Endothelial cell of umbilical vein (primary cell): ENCODE measurements at places on chromosomes 4 and X. TPM values are rescaled to one million over a fixed set of nuclear protein-coding genes. Genes with fewer than 3 reads are reported as not detected.
A peak's percentile ranks its signal among the peaks of the same experiment; 100 is the strongest.

MSL3 gene
- 52.6 and 54.2 TPM in 2 replicates for total RNA-seq

BTC gene
- total RNA-seq: not detected in 2 replicates

HAND2 gene
- total RNA-seq: not detected in 2 replicates

FRMD7 gene
- total RNA-seq: not detected in 2 replicates

GPC3 gene
- not detected in 2 replicates for total RNA-seq

TMEM31 gene
- not detected in 2 replicates for total RNA-seq

CXCL9 gene
- not detected in 2 replicates for total RNA-seq

WDR17 gene
- total RNA-seq: 0.42 TPM in 1 of 2 replicates, not detected in the other

UGT2B10 gene
- total RNA-seq: not detected in 2 replicates

GRCh38 chr4:20422398-20422797, 170.7 kb downstream of the SLIT2 start:
- H3K27me3 ChIP-seq: no peaks in the 10 kb centered on the region
- H3K4me3 ChIP-seq: no peak overlapping the region
- no peaks in the 10 kb centered on the region for H3K36me3 ChIP-seq
- H3K27ac ChIP-seq: no peak overlapping the region

DNA sequence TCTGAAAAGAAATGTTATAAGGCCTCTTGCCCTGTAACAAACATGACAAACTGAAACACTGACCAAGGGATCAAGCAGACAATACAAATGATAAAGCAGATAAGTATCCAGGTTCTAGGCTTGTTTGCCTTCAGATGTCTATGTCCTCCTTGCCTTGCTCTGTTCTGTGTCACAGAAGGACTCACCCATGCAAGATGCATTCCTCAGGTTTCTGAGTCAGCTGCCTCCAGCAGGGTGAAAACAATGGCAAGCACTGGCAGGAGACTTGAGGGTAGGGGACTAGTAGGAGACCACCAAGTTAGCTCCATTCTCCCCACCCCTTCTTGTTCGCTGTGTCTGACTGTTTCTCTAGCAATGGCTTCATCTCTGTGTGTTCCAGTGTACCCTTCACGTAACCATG, 76.6 kb upstream of the CXXC4 start:
- no peaks in the 10 kb centered on the region for H3K36me3 ChIP-seq
- no peaks in the 10 kb centered on the region for H3K4me1 ChIP-seq
- H3K27ac ChIP-seq: no peak overlapping the region
- no peak for DNase-seq
- H3K4me3 ChIP-seq: no peak overlapping the region

DNA sequence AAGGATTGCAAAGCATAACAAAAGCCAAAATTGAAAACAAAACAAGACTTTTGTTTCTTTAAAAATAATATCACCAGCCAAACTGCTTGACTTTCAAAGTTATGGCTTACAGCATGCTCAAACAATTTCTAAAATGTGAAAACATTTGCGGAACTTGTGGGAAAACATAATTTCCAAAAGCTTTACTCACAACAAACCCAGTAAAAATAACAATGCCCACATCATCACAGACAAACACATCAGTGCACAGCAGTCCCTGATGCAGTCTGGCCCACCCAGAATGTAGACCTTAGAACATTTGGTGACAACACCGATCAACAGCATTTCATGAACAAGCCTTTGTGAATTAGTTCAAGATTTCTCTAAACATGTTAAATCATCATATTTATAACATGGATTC, 98.9 kb downstream of the ARHGAP6 start:
- no peaks in the 10 kb centered on the region for H3K36me3 ChIP-seq
- no peak for DNase-seq
- no peak overlapping the region for H3K4me3 ChIP-seq
- H3K4me1 ChIP-seq: no peaks in the 10 kb centered on the region

DNA sequence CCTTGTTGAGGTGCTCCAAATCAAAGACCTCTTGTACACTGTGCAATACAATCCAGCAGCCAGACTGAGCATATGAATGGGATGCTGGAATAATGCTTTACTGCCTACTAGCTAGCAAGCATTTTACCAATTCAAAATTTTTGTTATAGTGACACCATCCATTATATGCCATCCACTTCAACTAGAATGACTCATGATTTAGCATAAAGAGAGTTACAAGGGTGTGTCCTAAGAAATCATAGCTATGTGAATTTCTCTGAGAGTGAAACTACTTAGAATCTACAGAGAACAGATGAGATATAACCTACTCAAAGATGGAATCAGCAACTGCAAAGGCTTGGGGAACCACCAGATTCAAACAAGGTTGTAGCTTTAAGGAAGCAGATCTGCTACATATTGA, 221.9 kb downstream of the LHFPL1 start:
- no peaks in the 10 kb centered on the region for H3K27me3 ChIP-seq
- H3K4me3 ChIP-seq: no peak overlapping the region
- H3K36me3 ChIP-seq: no peaks in the 10 kb centered on the region
- DNase-seq: no peak
- H3K4me1 ChIP-seq: no peaks in the 10 kb centered on the region
- H3K27ac ChIP-seq: no peak overlapping the region

DNA sequence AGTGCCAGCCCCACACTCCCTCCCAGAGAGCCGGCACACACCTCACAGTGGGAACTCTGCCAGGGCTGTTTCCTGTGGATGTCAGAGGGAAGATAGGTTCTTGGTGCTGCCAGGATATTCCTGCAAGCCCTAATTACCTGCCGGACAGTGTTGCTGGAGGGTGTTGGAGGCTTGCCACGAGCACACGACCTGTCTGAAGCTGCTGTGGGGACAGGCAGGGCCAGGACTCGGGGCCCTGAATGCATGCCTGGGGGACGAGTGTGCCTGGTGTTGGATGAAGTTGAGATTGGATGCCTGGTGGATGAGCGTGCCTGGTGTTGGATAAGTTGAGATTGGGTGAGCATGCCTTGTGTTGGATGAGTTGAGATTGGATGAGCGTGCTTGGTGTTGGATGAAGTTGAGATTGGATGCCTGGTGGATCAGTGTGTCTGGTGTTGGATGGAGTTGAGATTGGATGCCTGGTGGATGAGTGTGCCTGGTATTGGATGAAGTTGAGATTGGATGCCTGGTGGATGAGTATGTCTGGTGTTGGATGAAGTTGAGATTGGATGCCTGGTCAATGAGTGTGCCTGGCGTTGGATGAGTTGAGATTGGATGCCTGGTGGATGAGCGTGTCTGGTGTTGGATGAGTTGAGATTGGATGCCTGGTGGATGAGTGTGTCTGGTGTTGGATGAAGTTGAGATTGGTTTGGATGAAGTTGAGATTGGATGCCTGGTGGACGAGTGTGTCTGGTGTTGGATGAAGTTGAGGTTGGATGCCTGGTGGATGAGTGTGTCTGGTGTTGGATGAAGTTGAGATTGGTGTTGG, 23.2 kb upstream of the UVSSA start:
- H3K27ac ChIP-seq: no peak overlapping the region
- no peaks in the 10 kb centered on the region for H3K27me3 ChIP-seq
- peaks cover under 1% of the 10 kb centered on the region for H3K4me1 ChIP-seq
- no peak for DNase-seq
- H3K4me3 ChIP-seq: no peak overlapping the region

DNA sequence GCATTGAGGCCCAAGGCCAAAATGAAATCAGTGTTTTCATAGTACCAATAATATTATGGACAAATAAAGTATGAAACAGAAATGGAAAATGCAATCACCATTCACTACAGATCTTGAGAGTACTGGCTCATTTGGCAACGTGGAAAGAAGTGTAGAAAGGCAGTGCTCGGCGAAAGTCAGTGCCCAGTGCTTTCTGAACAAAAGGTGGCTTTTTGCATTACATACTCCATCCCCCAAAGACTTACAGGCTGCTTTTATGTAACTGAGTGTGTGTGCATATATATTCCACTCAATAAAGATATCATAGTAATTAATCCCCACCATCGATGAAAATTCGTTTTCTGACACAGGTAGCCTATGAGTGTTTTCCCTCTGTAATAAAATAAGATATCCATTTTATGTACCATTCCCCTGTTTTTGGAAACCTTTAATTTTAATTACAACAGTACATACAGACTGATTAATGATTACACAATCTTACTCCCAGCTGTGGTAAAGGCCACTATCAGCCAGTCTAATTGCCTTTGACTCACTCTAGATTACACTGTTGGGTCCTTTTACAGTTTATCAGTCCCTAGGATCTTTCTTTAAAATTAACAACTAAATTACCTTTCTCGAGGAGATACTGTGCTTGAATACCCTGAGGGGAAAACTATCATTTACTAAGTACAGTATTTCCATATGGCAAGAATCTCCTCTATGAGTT, 65.9 kb downstream of the MAD2L1 start:
- no peaks in the 10 kb centered on the region for H3K36me3 ChIP-seq
- no peak overlapping the region for H3K27ac ChIP-seq
- H3K27me3 ChIP-seq: no peaks in the 10 kb centered on the region
- no peak overlapping the region for H3K4me3 ChIP-seq
- no peak for DNase-seq

GRCh38 chr4:41940834-41941233, 5.6 kb downstream of the TMEM33 start:
- no peaks in the 10 kb centered on the region for H3K27me3 ChIP-seq
- H3K4me3 ChIP-seq: no peak overlapping the region
- peaks cover 2% of the 10 kb centered on the region for H3K36me3 ChIP-seq
- H3K4me1 ChIP-seq: peaks cover 13% of the 10 kb centered on the region
- H3K27ac ChIP-seq: no peak overlapping the region
- no peak for DNase-seq

GRCh38 chr4:144223149-144223548, 82.6 kb upstream of the GYPA start:
- no peaks in the 10 kb centered on the region for H3K4me1 ChIP-seq
- DNase-seq: no peak
- no peaks in the 10 kb centered on the region for H3K36me3 ChIP-seq
- H3K4me3 ChIP-seq: no peak overlapping the region
- no peak overlapping the region for H3K27ac ChIP-seq

DNA sequence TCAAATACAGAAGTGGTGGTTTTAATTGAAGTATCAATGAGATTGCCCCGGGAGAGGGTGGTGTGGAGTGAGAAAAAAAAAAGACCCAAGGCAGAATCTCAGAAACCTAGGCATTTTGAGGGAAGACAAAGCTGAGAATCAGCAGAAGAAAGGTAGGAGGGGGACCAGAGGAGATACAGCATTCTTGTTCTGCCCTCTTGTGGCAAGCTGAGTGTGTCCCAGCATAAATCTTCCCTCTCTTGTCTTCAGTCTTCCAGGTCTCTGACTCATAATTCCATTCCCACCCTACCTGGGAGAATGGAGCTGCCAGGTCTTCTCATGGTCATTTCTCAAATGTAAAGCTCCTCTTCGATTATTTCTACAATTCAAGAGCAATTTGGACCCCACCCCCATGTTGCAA, 32.7 kb upstream of the MAGED1 start:
- no peaks in the 10 kb centered on the region for H3K4me1 ChIP-seq
- DNase-seq: peak; percentile 22
- H3K27me3 ChIP-seq: no peaks in the 10 kb centered on the region
- H3K36me3 ChIP-seq: no peaks in the 10 kb centered on the region
- no peak overlapping the region for H3K27ac ChIP-seq

DNA sequence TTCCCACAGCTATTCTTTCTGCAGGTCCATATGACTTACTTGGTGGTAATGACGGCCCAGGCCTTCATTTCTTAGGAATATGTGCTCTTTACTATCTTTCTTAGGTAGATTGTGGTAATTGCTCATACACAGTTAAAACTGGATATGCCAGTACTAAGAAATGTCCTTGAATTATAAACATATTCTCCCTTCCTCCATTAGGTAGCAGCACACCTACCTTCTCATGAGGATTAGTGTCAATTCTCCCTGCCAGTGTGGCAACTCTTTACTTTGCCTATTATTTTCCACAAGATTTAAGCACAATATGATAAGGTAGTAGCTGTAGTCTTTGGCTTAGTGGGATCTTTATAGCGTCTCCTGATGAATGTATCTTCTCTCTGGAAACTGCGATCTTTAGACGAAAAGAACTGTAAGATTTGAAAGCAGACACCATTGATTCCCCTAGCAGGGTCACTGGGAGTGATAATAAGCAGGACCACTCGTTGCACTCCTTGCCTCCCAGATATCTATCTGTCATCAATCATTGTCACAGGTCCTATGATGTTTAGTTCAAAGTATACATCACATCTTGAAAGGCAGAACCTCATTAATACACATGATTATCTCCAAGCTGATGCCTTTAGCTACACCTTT, 1240.7 kb downstream of the C4orf33 start:
- DNase-seq: peak; percentile 44
- no peaks in the 10 kb centered on the region for H3K27me3 ChIP-seq
- H3K4me3 ChIP-seq: no peak overlapping the region
- no peaks in the 10 kb centered on the region for H3K4me1 ChIP-seq

DNA sequence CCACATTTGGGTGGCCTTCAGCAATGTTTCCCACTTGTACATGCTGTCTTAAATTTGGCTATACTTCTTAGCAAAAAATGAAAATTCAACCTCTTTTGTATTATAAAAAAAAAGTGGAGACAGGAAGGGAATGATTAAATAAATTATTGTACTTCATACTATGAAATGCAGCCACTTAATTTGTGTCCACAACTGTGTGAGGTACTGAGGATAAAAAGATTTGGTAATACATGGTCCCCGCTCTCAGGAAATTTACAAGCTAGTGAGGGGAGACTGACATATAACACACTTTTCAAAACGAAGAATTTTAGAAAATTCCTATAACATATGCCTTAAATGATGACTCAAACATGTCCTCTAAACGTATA, 105.0 kb downstream of the HNRNPD start:
- H3K36me3 ChIP-seq: no peaks in the 10 kb centered on the region
- no peak for DNase-seq
- H3K27me3 ChIP-seq: peaks cover 3% of the 10 kb centered on the region
- no peak overlapping the region for H3K27ac ChIP-seq
- H3K4me1 ChIP-seq: no peaks in the 10 kb centered on the region
- no peak overlapping the region for H3K4me3 ChIP-seq

DNA sequence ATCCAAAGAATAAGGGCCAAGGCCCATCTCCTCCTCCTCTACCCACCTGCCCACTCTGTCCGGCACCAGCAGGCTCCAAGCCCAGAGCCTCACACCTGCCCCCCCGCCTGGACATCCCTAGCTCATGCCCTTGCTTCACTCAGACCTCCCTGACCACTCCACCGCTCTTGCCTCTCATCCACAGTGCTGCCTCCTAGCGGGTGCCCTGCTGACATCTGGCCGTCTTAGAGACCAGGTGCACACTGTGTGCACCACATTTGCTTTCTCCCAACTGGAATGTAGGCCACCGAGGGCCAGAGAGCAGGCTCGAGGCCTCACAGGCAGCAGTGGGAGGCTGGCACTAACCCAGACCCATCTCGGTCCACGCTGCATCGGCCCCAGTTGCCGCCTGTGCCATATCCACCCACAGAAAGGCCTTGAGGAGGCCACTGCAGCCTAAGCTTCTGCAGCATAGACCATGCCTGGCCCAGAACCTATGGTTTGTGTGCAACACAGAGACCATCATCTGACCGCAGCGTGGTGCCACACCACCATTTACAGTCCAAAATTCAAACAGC, 13.5 kb downstream of the LETM1 start:
- H3K4me3 ChIP-seq: no peak overlapping the region
- H3K36me3 ChIP-seq: peaks cover 3% of the 10 kb centered on the region
- no peak overlapping the region for H3K27ac ChIP-seq
- no peaks in the 10 kb centered on the region for H3K27me3 ChIP-seq

- H3K27ac ChIP-seq: no peak overlapping the region
- no peak for DNase-seq
- H3K36me3 ChIP-seq: no peaks in the 10 kb centered on the region
Measured at GRCh38 chrX:24110069-24110468, 39.5 kb upstream of the ZFX start.

- H3K4me3 ChIP-seq: no peak overlapping the region
- H3K27ac ChIP-seq: no peak overlapping the region
- H3K4me1 ChIP-seq: no peaks in the 10 kb centered on the region
- no peaks in the 10 kb centered on the region for H3K27me3 ChIP-seq
- no peak for DNase-seq
- no peaks in the 10 kb centered on the region for H3K36me3 ChIP-seq
Measured at GRCh38 chrX:39677978-39678791, 419.6 kb downstream of the BCOR start.
